Keratinocyte (primary cell): ENCODE measurements at places on chromosomes 16 and 17.

GRCh38 chr16:50146479-50147435 is 6.3 kb upstream of the TENT4B start:
- no peak for DNase-seq

- no peak for DNase-seq
These were observed 387 bp upstream of the ASB16 start for GRCh38 chr17:44170135-44170498.

DNA sequence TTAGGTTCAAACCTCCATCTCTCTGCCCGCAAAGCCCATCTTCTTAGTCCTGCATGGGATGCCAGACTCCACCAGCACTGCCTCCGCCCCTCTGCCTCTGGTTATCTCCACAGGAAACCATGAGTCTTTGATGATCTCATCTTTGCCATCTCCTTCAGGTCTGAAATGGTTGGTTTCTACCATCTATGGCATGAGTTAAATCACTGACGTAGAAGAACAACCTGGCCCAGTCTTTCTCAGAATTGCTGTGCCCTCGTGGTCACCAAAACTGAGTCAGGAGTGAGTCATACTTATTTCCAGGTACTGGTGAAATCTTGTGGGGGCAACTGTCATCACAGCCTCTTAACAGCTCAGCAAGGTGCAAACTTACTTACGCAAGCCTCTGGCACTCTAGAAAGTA is 468.7 kb upstream of the C16orf82 start:
- no peak for DNase-seq

GRCh38 chr16:49459953-49460735 is 86.5 kb downstream of the C16orf78 start:
- DNase-seq, result no peak
